ENCODE measurements at places on chromosomes 5 and 9.
A peak's percentile ranks its signal among the peaks of the same experiment; 100 is the strongest.

- DNase-seq = peak; percentile 97
Measured at GRCh38 chr5:141968914-141969608, at the start of gene RNF14. TSS of gene RNF14 (plus strand) at chr5:141969105. CDS start at chr5:141973589, 4,484 bp downstream.

DNA sequence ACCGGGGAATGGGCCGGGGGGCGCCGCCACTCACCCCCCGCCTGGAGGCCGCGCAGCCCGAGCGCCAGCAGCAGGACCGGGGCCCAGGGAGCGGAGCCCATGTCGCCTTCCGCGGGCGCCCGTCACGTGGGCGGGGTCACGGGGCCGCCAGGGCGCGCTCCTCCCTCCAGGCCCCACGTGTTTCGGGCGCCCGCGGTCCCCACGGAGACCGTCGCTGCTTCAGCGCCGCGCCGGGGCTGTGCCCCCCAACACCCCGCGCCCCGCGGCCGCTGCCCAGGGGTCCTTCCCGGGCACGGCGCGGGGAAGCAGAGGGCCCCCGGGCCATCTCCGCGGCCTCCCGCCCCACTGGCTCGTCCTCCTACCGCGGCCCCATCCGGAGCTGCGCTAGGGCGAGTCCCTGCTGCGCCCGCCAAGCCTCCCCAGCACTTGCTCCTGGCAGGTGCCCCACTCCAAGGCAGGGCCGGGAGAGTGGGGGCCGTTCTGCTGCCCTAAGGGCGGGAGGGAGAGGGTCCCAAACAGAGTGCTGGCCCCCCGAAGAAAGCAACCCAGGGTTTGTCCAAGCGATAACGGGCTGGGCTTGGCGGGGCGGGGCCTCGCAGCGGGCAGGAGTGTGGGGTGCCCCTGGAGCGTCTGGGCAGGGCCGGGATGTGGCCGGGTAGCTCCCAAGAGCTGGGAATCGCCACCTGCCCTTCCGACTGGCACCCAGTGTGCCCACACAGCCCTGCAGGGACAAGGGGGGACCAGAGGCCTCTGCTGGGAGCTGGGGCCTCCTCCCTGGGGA lies at the start of gene DPP7:
TSS of gene DPP7 (minus strand) at position 121 of the 781 bp plus-strand sequence. CDS start at position 101, 20 bp downstream.
- DNase-seq = peak; percentile 86

GRCh38 chr5:119405419-119405818 lies 46.9 kb upstream of the HSD17B4 start:
- no peak for DNase-seq

DNA sequence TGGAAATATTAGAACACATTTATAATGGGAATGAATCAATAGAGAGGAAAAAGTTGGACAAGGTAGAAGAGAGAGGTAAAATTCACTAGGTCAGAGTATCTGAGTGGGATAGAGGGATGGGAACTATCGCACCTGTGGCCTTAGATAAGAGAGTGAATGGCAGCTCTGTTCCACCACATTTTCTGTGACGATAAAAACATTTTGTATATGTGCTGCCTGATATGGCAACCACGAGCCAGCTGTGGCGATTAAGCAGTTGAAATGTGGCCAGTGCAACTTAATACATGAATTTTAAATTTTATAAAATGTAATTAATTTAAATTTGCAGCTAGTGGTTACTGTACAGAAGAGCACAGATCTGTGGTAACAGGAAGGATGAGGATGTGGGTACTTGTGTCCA lies 46.7 kb downstream of the ZNF354A start:
- no peak for DNase-seq

Data from GM06990 (cell line).